ENCODE measurements at places on chromosomes 6 and 20.
A peak's percentile ranks its signal among the peaks of the same experiment; 100 is the strongest.

GRCh38 chr6:120348926-120349325 is 985.4 kb downstream of the TBC1D32 start:
- no peak for DNase-seq

DNA sequence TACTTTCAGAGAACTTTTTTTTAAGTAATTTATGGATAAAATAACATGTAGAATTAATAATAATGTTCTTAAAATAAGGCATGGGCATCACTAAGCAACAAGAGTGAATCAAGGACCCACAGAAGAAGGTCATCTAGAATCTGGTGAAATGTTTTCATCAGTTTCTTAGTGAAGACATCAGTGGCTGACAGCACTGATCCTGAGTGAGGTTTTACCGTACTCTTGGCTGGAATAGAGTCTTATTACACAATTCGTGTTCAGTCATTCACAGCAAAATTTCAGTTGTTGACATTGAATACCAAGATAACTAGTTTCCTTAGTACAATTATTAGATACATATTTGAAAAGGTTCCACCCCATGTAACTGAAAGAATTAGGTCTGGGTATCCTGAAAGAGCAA is 140.4 kb downstream of the C6orf58 start:
- DNase-seq: no peak

GRCh38 chr6:9401960-9402359 is 966.6 kb upstream of the SLC35B3 start:
- DNase-seq: no peak

GRCh38 chr6:111487661-111488060 is 4.6 kb upstream of the REV3L start:
- no peak for DNase-seq

DNA sequence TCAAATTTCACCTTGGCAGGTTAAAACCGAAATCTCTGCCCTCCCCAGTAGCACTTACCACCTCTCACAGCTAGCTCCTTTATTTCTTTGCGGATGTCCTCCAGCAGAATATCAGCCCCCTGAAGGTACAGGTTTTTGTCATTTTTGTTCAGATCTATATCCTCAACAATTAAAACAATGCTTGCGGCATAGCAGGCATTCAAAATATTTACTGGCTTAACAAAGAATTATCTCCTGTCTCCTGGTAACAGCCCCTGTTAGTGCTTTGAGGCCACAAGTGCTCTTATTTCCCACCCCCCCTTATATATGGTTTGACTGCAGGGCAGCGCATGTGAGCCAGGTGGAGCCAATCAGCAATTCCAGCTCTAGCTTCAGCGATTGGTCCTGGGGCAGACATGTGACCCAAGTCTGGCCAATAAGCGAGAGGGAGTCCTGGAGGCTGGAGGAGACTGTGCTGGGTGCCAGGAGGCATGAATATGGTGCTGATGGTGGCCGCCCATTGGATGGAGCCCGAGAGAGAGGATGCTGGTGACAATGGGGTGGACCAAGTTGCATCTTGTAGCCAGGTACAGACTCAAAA is 21.0 kb downstream of the SULF2 start:
- no peak for DNase-seq

DNA sequence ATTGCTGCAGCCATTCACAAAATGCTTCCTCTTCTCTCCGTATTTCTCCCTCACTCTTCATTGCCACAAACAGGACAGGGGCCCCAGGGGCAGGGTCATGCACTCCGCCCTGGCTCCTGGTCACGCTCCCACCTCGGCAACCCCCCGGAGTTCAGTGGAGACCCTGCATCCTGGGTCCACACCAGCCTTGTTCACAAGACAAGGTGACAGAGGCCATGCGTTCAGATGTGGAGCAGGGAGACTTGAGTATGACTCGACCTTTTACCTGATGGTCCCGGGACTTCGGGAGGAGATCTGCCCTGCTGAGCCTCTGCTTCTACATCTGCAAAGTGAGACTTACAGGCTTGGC is 49.4 kb downstream of the ANKRD60 start:
- no peak for DNase-seq

- DNase-seq: peak; percentile 88
Observed at GRCh38 chr20:54649511-54649962, 174.1 kb downstream of the DOK5 start.

- DNase-seq: peak; percentile 81
Observed at GRCh38 chr20:57089699-57090144, 176.7 kb downstream of the BMP7 start.

GRCh38 chr6:137792160-137793033 is 74.7 kb upstream of the TNFAIP3 start:
- DNase-seq: no peak

- DNase-seq: peak; percentile 4
Observed at GRCh38 chr20:14127514-14128223, 132.4 kb downstream of the MACROD2 start.

DNA sequence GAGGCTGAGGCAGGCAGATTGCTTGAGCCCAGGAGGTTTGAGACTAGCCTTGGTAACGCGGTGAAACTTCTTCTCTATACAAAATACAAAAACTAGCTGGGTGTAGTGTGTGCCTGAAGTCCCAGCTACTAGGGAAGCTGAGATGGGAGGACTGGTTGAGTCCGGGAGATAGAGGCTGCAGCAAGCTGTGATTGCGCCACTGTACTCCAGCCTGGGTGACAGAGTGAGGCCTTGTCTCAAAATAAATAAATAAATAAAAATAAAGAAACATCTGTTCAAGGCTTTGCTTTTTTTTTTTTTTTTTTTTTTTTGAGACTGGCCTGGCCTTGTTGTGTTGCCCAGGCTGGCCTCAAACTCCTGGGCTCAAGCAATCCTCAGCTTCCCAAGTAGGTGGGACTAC is 23.7 kb upstream of the SLC23A2 start:
- no peak for DNase-seq

DNA sequence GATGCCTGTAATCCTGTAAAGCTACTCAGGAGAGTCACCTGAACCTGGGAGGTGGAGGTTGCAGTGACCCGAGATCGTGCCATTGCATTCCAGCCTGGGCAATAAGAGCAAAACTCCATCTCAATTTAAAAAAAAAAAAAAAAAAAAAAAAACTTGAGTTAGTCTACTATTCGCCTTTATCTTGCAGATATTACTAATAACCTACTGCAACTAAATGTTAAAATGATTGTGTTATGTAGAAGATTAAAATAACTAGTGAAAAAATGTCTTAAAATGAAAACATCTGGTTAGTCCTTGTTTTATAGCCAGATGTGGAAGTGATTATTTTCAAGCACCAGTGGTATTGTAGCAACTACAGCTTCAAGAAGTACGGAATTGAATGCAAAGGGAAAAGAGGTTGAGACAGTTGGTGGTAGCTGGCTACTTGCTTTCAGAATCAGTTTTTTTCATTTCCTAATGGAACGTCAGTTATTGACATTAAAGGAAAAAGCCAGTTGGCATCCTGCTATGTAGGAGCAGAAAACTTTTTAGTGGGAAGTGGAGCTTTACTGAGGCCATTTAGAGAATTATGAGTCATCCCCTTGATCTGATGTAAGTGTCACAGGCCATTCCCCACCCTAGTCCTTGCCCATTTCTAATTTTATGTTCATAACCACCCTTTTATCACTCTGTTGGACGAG is 43.8 kb upstream of the DYNLRB1 start:
- DNase-seq: peak; percentile 23

GRCh38 chr20:41316051-41316450 is 1.5 kb downstream of the ZHX3 start:
- DNase-seq: no peak

DNA sequence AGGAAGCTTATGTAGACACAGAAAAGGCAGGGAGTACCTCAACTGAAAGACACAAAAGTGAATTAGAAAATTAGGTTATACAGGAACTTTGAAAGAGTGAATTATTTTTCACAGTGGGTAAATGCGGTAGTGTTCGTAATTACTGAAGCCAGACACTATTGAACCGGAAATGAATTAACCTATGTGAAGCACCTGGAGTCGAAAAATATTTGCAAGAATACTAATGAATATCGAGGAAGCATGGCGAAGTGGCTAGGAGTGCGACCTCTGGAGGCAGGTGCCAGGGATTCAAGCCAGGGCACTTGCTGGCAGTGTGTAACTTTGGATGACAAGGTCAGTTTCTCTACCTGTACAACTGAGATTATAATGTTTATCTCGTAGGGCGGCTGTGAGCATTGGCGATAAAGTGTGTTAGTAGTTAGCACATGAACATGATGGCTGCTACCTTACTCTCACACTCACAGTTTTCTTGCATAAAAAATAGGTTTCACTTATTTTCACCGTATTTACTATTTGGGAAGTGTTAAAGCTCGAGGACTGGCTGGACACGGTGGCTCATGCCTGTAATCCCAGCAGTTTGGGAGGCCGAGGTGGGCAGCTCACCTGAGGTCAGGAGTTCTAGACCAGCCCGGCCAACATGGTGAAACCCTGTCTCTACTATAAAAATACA is 567 bp upstream of the SLC18B1 start:
- peak; percentile 84 for DNase-seq

DNA sequence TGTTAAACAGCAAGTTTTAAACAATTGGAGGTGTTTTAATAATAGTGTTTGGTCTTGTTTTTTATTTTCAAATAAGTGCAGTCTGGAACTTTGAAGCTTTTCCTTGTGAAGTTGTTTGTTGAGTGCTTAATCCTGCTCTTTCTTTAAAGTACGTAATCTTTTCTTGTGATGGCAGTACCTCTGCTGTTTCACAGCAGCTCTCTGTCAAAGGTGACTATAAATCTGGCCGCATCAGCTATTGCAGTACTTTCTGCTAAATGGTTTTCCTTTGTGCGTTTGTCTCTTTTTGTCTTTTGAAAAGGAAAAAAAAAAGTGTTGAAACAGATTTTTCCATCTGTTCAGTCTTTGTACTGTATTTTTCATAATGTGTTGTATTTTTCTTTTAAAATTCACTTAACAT is 12.7 kb downstream of the STXBP5 start:
- DNase-seq: no peak

DNA sequence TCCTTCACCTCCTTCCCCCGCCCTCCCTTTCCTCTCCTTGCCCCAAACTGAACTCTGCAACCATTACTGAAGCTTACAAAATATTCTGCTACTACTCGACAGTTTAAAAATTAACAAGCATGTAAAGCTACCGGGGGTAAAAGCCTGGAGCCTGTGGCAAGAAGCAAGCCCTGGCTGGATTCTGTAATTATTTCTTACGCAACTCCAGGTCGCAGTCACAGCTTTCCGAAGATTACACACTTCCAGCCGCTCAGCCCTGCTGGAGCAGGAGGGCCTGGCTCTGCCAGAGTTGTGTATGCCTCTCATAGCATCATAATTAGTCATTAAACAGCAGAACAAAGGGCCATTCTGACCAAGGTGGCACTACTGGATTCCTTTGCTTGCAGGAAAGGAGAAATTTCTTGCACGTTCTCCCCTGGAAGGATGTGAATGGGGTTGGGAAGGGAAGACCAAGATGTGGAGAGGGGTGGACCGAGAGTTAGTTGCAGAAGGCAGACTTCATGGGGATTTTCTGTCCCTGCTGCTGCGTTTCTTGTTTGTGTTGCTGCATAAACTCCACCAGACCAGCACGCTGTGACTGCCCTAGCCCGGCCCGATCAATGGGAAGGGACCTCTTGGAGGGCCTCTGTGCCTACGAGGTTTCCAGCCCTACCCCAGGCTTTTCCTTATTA is 23.6 kb downstream of the FOXQ1 start:
- peak; percentile 76 for DNase-seq

DNA sequence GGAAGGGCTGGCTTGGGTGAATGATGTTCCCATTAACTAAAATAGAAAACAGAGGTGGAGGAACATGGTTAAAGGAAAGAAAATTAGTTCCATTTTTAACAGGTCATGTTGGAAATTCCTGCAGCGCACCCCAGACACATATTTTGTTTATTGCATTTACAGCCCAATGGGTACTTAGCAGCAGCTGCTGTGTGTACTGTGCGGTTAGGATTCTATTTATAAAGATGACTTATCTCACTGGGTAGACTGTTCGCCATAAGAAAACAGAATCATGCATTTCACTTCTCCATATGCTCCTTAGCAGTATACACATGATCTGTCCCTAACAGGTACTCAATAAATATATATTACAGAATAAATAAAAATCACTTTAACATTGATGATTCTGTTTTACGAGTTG is 135.8 kb downstream of the SLC35F1 start:
- DNase-seq: peak; percentile 24

- DNase-seq: peak; percentile 77
Observed at GRCh38 chr6:1596088-1596852, 13.4 kb upstream of the FOXC1 start.

DNA sequence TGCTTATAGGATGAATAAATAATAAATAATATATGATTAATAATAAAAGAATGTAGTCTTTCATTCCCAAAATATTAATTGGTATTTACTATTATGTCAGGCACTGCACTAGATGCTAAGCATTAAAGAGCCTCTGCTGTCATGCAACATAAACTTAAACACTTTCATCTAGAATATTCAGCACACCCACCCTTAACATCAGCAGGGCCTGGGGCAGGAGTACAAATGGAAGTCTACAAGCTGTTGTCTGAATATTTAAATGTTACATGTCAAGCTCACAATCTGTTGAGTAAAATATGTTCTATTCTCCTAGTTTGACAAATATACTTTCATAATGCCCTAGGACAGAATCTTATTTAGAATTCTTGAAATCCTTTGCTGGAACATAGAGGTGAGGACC is 395.1 kb downstream of the EPM2A start:
- DNase-seq: no peak

- no peak for DNase-seq
Observed at GRCh38 chr20:4795394-4795793, 73.7 kb downstream of the PRND start.

DNA sequence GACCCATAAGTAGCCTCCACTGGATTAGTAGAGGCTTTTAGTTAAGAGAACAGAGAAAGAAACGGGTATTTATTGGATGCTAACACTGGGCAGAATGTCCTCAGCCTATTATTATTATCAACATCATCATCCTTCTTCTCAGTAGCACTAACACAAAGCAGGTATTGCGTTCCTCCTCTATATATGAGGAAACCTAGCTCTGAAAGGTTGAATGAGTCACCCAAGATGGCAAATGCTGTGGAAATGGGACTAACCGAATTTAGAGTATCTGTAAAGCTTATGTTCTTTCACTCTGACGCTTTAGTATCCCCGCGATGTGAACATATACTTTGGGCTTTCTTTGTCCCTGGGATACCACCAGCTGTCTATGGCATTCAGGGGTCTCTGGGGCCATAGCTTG is 77.0 kb downstream of the ADTRP start:
- no peak for DNase-seq

DNA sequence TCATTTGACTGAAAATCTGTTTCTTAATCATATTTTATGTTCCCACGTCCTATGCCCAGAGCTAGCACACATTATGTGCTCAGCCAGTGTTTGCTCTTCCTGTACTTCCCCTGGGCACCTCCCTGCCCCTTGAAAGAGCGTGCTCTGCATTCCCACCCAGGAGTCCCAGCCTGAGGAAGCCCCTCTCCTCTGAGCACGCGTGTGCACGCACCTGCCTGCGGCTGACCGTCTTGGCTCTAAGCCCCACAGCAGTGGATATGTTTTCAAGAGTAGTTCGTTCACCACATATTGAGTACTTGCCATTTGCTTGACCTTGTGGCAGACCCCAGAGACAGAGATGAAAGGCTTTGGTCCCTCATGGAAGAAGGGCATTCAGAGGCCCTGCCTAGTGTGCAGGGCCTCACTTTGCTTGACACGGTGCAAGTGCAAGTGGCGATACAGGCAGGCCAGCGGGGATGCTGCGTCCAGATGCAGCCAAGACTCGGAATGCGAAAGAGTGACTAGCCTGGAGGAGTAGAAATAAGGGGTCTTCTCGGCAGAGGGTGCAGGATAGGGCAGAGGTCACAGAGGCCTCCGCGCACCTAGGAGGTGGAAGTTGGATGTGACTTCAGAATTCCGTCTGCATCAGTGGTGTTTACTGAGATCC is 14.1 kb downstream of the SYNDIG1 start:
- DNase-seq: no peak

- DNase-seq: no peak
Observed at GRCh38 chr6:46652232-46652602, 401 bp downstream of the CYP39A1 start.

- no peak for DNase-seq
Observed at GRCh38 chr6:12944001-12944400, 227.4 kb downstream of the PHACTR1 start.

Data from tongue (tissue), 3 donors.